Activated T-helper 1 cell treated with anti-CD3 and anti-CD28 coated beads, Interleukin-2, amount 50 U/mL, for 16 hours (primary cell): ENCODE measurements at places on chromosomes 1 and 21.

GRCh38 chr1:79293611-79294010 lies 287.1 kb upstream of the ADGRL4 start:
- no peak for DNase-seq

- no peak for DNase-seq
Observed at GRCh38 chr1:109905491-109905890, 5.2 kb upstream of the CSF1 start.

DNA sequence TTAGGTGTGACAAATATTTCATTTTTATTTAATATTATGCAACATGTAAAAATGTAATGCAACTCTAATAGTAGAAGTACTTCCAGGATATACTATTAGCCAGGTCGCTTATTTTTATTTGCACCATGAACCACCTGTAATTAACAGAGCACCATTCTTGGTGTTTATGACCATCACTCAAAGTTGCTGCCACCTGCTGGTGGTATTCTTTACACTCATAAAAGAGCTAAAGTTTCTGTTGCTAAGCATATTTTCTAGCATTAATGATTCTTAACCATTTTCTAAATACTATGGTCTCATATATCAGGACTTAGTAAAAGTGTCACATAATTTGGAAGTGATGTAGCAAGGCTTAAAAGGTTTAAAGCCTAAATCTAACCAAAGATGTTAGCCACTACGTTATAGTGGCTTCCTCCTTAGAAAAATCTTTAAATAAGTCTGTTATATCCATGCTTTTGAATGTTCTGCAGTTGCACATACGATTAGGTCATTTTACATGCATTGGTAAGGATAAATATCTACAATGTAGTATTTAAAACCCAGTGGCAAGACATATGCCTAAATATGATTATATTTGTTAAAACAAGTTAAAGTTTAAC lies 244.5 kb downstream of the NEGR1 start:
- no peak for DNase-seq

DNA sequence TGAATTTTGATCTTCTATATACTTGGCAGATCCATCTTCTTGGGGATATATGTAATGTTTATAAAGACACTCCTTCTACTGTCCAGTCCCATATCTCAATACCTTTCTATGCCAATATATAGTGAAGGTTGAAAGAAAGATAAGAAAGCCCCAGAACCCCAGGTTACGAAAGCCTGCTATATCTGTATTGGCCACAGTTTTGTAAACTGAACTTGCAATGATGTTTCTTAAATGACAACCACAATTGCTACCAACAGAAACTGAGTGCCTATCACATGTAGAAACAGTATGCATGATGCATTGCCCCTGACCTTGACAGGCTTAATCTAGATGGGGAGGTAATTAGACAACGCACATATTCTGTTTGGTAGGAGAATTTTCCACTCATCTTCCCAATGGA lies 7.8 kb upstream of the RIMKLA start:
- no peak for DNase-seq

DNA sequence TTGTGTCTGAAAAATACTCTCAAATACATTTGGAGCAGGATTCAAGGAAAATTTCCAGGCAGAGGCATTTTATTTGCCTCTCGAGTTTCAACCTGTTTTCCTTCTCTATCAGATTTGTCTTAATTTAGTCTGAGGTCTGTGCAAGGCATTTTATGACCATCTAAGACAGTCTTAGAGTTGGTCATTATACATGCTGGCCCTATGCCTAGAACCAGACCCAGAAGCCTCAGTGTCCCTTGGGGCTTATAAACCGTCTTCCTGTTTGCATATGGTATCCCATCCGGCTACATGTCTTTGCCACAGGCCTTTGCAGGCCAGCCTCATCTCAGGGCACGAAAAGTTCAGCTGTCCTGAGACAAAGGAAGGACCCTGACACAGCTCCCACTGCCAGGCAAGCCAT lies 346.1 kb downstream of the SIPA1L2 start:
- DNase-seq = no peak

DNA sequence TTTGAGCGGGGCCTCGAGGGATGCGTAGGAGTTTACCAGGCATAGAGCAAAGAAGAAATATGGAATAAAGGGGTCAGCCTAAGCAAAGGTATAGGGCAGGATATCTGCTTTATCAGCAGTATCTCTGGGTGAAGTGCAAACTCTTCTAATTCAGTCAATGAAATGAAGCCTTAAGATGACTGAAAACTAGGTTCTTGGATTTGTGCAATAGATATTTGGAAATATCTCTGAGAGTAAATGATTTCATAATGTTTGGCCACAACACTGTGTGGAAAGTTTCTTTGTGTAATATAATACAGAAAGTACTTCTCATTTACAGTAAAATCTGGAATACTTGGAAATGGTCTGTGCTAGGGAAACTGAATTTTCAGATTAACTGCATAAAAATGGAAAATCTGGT lies 26.1 kb downstream of the KCNJ15 start:
- DNase-seq = no peak

DNA sequence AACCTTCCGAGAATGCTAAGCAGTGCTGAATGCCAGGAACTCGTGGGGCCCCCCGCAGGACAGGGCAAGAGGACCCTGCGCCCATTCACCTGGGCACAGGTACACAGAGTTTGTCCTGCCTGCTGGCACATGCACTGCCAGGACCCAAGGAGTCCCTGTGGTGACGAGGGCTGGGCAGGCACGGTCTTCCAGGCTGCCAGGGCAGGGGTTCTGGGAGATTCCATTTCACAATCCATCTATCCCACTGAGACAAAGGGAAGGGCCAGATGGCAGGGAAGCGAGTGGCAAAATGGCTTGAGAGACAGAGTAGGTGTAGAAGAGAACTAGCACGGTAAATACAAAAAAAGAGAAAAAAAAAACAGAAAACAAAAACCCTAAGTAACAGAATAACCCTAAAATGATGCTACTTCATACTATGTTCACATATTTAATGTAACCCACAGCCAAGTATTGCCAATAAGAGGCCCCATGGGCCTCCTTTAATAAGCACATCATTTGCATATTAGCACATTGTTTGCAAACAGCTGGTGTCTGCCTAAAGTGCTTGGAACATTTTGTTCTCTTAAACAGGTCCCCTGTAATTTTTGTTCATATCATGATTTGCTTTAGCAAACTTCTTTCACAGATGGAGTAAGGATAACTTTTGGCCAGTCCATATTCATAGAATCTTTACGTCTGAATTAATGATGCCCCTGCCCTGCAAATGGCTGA lies 83.8 kb downstream of the STUM start:
- DNase-seq = no peak

- no peak for DNase-seq
Observed at GRCh38 chr1:113579256-113580018, 179.8 kb downstream of the PHTF1 start.

DNA sequence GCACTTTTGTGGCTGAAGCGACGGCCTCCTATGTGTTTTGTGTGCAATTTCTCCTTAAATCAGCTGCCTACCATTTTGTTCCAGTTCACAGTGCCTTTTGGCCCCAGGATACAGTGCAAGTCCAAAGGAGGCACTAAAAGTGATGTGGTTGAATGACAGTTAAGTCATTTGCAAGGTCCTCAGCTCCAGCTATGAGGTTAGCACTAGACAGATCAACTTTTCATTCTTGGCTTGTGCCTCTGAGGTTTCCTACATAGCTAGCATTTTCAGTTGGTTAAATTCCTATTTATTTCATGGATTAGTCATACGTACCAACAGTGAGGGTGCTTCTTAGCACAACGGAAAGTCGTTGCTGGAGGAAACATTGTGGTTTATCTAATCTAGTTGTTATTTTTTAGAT lies 59.3 kb upstream of the NTPCR start:
- no peak for DNase-seq

- DNase-seq = no peak
Observed at GRCh38 chr1:14120895-14121294, 420.9 kb downstream of the PRDM2 start.

DNA sequence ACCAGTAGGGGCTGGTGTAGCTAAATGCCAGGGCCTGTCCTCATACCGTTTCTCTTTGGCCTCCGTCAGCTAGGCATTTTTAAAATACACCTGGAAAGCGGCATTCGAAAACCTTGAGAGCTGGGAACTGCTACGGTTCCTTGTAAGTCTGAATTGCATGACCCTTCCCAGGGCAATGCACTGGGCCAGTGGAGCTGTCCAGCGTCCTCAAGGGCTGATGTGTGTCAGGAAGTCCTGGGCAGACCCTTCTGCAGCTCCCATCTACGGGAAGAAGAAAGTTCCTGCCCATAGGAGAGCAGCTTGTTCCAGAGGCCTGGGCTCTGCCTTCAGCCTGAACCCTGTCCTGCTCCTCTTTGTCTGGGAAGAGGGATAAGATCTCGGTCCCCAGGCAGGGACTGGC lies 34.1 kb downstream of the UBASH3A start:
- DNase-seq = no peak

GRCh38 chr1:18854331-18855025 lies 5.0 kb downstream of the TAS1R2 start:
- no peak for DNase-seq

DNA sequence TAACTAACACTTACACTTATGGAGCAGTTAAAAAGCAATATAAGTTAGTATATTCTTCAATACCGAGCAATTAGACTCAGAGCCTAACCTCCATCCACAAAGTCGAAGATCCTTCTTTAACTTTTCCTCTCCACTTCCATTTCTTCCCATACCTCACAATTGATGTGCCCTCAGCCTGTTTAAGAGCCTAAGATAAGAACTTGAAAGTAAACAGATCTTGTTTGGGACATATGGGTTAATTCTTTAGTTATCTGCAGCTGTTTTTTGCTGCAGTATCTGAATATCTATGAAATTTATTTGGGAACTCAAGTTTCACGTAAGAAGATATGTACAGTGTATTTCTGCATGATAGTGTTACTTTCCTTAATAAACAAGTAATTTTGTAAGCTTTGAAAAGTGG lies 51.5 kb downstream of the MIGA1 start:
- no peak for DNase-seq

DNA sequence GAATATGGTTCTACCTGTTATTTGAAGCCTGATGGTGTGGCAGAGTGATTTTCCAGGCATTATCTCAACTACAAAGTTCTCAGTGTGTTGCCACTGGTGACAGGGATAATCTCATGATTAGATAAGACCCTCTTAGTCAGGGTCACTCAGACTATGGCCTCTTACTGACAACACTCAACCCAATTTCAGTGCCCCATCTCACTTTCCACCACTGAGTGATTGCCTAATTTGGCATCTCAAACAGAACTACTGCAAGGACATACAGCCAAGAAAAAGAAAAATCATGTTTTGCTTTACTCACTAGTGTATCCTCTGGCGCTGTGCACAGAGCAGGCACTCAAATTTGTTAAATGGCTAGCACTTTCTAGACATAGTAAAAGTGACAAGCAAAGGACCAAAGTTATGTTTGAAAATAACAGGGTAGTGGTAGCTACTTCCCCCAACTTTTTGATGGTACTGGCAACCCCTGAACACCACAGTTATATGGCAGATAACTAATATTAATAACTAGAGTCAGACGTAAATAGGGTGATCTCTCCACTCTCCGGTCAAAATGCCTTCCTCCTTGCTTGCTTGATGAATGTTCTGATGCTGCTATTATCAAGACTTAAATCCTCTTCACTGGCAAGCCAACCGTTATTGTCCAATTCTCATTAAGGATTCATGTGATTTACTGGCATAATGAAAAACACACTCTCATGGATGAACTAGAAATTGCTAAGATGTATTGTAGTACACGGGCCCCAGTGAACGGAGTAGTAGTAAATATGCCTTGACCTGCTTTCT lies 37.1 kb upstream of the SLC30A10 start:
- no peak for DNase-seq

- DNase-seq = no peak
Observed at GRCh38 chr1:89953131-89953626, 41.7 kb upstream of the ZNF326 start.

DNA sequence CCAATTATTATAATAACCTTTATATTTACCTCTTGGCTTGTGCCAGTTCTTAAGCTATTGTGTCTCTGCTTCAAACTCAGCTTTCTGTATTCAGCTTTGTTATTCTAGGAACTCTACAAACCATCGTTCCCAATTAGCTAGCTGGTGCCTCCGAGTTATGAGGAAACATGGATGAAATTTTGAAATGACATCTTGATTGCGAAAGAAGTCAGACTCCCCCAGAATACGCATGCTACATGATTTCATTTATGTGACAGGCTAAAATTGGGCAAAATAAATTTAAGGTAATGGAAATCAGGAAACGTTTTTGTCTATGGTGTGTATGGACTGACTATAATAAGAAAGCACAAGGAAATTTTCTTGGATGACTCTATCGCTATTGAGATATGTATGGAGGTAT lies 256.8 kb upstream of the NCAM2 start:
- no peak for DNase-seq

DNA sequence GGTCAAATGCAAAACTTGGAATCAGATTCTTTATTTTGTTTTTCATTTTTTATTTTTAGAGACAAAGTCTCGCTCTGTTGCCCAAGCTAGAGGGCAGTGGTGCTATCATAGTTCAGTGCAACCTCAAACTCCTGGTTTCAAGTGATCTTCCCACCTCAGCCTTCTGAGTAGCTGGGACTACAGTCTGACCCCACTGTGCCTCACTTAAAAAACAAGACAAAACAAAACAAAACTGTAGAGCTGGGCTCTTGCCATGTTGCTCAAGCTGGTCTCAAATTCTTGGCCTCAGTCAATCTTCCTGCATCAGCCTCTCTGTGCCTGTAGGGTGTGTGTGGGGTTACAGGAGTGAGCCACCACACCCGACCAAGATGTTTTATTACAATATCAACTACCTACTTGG lies 396.0 kb upstream of the USP24 start:
- DNase-seq = no peak

- DNase-seq = no peak
Observed at GRCh38 chr1:220045356-220046051, 801 bp downstream of the EPRS1 start.
